Activated CD4-positive, alpha-beta T cell treated with anti-CD3 and anti-CD28 coated beads, Interleukin-2, Interleukin-4, amounts not matched to agents 100 ng/mL and 50 ng/mL, durations not matched to agents 16 hours and 8 hours (primary cell): ENCODE measurements at places on chromosomes 1 and 21.
A peak's percentile ranks its signal among the peaks of the same experiment; 100 is the strongest.

DNA sequence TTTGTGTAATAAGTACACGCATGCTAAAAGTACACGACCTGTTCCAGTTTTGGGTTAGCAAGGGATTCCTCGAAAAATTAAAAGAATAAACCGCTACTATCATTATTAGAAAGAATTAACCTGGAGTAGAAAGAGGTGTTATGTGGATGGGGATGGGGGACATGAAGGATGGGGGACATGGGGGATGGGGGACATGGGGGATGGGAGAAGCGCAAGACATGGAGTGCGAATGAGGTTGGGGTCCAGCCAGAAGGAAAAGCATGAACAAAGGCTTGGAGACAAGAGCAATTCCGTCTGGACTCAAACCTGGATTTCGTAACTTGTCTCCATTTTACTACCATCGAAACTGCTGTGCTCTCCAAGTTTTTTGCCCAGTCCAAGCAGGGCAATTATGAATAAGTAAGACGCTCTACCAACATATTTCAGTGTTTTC is 591 bp upstream of the KDM1A start:
- no peak for DNase-seq

DNA sequence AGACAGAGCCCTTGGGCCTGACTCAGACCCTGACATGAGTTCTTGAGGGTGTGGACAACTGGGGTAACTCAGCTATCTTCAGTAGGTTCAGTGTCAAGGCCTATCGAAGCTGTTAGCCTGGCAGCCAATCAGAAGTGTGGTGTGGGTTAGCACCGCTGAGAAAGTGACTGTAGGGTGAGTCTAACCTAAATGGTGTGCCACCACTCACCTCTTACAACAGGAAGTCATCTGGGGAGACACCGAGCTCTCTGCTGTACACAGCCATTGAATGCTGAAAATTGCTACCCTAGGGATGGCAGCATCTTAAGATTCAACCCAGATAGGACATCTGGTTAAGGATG is 44.6 kb downstream of the RASSF5 start:
- DNase-seq: peak; percentile 80

DNA sequence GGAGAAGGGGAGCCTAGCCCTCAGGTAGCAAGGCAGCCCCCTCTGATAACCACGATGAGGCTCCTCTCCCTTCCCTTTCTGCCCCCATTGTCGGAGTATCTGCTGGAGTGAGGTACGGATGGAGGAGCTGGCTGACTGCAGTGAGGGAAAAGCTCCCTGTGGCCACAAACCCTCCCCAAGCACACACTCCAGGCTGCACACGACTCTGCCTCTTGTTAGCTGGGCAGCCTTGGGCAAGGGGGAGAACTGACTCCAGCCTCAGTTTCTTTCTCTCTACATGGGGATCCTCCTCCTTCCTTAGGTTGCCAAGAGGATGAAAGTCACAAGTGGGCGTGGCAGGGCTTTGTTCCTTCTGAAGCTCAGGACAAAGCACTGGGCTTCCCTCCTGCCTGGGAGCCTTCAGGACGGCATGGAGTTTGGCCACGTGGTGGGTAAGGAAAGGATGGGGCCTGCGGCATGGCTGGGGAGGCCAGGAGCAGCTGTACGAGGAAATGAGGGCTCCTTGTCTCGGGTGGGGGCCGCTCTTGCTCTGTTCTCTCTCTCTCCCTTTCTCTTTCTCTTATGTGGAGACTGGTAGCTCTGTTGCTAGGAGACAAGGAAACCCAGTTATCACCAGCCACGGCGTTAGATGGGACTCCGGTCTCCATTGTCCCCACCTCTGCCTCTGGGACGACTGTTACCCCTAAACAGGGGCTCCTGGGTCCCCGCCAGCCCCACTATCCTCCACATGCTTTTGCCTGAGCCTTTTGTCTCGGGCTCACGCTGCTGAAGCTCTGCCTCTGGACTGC is 39.7 kb downstream of the LRP8 start:
- no peak for DNase-seq

GRCh38 chr1:171206204-171206977 is 21.3 kb downstream of the FMO2 start:
- no peak for DNase-seq

GRCh38 chr1:91693557-91693956 is 192.4 kb downstream of the TGFBR3 start:
- no peak for DNase-seq

DNA sequence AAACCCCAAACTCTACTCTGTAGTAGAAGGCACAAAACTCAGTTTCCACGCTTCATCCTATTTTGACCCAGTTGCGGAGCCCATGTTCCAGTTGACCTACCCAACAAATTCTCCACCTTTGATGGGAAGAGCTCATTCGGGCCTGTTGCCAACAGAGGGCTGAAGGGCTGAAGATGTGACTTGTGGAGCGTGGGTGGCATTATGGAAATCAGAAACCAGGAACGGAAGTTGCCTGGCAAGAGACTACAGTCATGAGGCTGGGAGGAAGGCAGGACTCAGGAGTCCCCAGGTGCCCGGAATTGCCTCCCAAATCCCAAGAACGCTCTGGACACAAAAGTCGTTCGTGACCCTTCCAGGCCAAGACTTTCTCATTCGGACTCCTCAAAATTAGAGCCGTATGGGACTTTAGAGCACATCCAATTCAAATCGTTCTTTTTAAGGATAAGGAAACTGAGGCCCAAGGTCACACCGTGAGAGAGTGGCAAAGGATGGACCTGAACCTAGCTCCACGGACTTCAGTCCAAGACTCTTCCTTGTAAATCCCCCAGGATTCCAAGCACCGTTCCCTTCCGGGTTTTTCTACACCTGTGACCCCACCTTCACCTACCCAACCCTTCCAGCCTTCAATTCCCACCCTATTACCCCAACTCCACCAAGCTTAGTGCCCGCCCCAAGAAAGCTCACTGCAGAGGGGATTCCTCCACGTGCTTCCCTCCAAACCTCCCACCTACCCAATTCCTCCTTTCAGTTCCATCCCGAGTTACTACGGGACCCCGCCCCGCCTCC is 739 bp downstream of the SMG5 start:
- DNase-seq: peak; percentile 32

DNA sequence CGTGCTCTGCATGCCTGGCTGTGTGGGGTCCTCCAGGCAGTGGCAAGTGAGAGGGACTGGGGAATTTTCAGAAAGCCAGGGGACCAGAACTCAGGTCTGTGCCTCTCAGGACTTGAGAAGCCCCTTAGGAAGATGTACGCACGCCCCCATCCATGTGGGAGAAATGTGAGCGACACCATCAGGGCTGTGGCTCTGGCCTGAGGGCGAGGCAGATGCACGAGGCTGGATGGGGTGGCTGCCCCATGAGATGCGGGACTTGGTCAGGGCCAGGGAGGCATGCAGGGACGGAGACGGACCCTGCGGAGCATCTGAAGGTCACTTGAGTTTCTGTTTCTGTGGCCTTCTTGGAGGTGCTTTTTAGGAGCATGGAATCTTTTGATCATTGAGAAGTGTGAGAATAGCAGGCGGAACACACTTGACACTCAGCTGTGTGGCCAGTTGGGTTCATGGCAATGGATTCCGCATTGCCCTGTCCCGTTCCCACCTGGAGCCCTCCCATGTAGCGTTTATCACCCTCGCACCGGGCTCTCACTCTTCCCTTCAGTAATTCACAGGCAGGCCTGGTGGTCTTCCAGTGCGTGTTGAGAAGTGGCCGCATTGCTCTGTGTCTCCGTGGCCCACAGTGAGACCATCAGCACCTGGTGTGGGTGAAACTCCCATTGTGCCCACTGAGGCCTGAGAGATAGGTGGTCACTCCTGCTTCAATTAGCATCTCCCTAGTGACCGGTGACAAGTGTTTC is 30.7 kb upstream of the ACTRT2 start:
- DNase-seq: no peak

- DNase-seq: peak; percentile 47
These were observed 497.8 kb downstream of the TTLL7 start for GRCh38 chr1:83500987-83501591.

DNA sequence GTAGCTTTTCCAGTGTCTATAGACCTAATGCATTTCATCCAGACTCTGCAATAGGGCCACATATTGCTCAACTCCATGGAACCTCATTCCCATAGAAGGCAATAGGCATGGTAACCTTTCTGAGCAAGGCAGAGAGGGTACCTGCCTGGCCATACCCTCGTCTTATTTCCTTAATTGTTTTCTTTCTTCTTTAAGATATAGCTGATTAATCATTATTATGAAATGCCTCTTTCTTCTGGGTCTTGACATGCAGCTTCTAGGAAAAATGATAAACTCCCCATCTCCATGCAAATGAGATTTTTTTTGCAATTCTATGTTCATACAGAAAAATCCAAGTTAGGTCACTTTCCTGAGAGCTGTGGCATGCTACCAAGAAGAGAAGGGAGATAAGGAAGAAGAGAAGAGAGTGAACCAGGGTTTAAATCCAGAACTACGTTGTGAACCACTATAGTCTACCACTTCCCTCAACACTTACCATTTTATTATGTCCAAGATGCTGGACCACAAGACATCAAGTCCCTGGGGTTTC is 33.0 kb upstream of the IL20 start:
- no peak for DNase-seq

- no peak for DNase-seq
These were observed 287.8 kb downstream of the LMX1A start for GRCh38 chr1:165068741-165069140.

- no peak for DNase-seq
These were observed 59.8 kb upstream of the GNG12 start for GRCh38 chr1:67893126-67893495.

DNA sequence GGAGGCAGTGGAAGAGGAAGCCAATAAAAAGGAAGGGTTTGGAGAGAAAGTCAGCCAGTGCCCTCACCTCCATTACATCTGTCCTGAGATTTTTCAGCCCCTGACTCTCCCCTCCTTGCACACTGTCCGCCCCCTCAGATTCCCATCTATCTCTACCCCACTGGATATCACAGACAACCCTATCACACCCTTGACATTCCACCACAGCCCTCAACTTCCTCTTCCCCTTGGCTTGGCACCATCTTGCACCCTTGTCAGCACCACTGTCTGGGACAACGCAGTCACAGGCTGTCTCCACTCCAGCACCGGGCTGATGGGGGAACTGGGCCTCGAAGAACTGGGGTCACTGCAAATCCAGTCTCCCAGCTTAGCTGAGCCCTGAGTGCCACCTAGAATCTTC is 14.2 kb upstream of the PLEKHA6 start:
- DNase-seq: no peak

DNA sequence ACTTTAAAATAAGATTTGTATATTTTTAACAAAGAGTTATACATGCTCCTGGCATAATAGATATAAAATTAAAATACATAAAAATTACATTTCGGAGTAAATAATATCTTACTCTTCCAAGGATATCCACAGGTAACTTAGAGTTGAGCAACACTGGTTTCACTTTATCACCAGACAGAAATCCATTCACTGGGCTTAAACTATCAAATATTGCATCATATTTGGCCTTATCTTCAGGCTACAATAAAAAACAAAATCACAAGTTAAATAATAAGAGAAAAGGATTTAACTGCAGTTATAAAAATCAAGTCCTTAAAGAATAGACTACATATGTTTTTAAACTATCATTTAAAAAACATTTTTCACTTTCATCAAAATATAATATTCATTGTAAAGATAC is 55.5 kb downstream of the EPS15 start:
- DNase-seq: no peak

- no peak for DNase-seq
These were observed 588.3 kb upstream of the USP24 start for GRCh38 chr1:55803429-55803828.

- DNase-seq: no peak
These were observed 143.9 kb downstream of the NOS1AP start for GRCh38 chr1:162213281-162213912.

GRCh38 chr1:22782406-22782805 is 71.8 kb downstream of the EPHB2 start:
- DNase-seq: no peak

DNA sequence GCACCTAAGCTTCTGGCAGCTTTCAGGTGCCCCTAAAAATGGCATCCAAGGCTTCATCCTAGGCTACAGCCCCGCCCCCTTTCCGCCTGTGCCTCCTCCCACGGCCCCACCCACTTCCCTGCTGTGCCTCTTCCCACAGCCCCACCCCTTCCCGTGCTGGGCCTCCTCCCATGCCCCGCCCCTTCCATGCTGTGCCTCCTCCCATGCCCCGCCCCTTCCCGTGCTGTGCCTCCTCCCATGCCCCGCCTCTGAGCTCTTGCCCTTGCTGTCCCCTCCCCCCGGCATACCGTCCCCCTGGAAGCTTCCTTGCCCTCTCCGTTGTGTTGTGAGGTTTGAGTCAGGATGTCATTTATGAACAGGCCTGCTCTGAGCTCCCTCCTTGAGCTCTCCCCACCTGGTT is 228.5 kb upstream of the AJAP1 start:
- no peak for DNase-seq

- no peak for DNase-seq
These were observed 305.4 kb downstream of the TTLL7 start for GRCh38 chr1:83693427-83694126.

DNA sequence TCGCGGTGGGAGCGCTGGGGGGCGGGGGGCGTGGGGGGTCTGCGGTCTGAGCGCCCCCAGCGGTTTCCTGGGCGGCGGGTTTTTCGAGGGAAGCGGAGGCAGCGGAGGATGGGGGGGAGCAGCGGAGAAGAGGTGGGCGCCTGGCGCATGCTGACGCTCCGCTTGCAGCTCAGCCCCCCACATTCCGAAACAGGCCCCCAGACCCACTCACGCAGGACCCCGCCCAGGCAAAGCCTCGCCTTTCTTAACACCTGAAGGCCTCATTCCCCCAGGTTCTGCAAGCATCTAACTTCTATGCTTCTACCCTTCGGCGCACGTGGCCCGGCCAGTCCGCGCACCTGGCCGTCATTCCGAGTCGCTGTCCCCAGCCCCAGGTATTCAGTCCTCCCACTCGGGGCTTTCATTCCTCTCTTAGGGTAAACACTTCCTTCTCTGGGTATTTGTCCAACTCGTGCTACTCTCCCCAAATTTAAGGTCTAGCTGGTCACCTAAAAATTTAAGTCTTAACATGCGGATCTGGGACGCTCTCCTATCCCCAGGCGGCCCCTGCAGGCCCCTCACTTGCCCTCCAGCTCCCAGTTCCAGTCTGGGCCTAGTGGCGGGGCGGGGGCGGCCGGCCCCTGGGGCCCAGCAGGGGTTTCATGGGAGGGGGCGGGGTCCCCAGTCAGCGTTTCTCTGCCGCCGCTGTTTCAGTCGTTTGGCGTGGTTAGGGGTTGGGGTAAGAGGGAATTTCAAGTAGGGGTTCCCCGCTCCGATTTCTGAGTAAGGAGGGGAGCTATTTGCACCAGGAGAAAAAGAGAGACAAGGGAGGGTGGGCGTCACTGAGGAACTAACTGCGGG is 2.8 kb upstream of the ZBTB7B start:
- no peak for DNase-seq
